ENCODE measurements at places on chromosomes 1 and 21. TPM values are rescaled to one million over a fixed set of nuclear protein-coding genes. Genes with fewer than 3 reads are reported as not detected.

- H3K27ac ChIP-seq = no peak overlapping the region
- no peaks in the 10 kb centered on the region for H3K36me3 ChIP-seq
- H3K27me3 ChIP-seq = no peaks in the 10 kb centered on the region
- no peak overlapping the region for H3K4me3 ChIP-seq
- no peaks in the 10 kb centered on the region for H3K4me1 ChIP-seq
Measured at GRCh38 chr1:116130356-116130755, 19.2 kb downstream of the MAB21L3 start.

- H3K4me3 ChIP-seq = peak overlapping the region; percentile 49
- peak overlapping the region; percentile 87 for H3K27ac ChIP-seq
- peaks cover 5% of the 10 kb centered on the region for H3K4me1 ChIP-seq
- DNase-seq = peak; percentile 65
- no peaks in the 10 kb centered on the region for H3K27me3 ChIP-seq
Measured at GRCh38 chr21:36260030-36260787, 59.8 kb upstream of the MORC3 start.

- no peak for DNase-seq
- peaks cover 9% of the 10 kb centered on the region for H3K4me1 ChIP-seq
- no peak overlapping the region for H3K4me3 ChIP-seq
- no peak overlapping the region for H3K27ac ChIP-seq
- H3K36me3 ChIP-seq = no peaks in the 10 kb centered on the region
Measured at GRCh38 chr1:53583021-53583867, 124.0 kb downstream of the DMRTB1 start.

FTCD gene
- 1.4 TPM for total RNA-seq

DNA sequence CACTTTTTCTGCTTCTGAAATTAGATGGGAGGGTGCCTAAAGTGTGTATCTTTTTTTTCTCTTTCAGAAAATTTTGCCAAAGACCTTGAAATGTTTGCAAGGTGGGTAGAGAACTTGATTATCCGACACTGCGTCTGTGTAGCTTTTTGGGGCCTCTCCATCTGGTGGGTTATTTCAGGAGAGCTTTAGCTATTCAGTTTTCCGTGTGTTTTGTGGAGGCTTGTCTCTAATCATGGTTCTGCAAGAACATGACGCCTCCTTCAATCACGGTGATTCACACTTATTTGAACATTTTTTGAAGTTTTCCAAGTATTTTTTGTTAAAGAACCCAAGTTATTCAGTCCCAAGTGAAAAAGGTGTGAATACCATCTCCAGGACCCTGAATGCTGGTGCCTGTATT lies 4.4 kb downstream of the CENPS start:
- no peak overlapping the region for H3K27ac ChIP-seq
- no peak for DNase-seq
- H3K4me1 ChIP-seq = peaks cover 23% of the 10 kb centered on the region
- H3K36me3 ChIP-seq = no peaks in the 10 kb centered on the region
- no peaks in the 10 kb centered on the region for H3K27me3 ChIP-seq

DNA sequence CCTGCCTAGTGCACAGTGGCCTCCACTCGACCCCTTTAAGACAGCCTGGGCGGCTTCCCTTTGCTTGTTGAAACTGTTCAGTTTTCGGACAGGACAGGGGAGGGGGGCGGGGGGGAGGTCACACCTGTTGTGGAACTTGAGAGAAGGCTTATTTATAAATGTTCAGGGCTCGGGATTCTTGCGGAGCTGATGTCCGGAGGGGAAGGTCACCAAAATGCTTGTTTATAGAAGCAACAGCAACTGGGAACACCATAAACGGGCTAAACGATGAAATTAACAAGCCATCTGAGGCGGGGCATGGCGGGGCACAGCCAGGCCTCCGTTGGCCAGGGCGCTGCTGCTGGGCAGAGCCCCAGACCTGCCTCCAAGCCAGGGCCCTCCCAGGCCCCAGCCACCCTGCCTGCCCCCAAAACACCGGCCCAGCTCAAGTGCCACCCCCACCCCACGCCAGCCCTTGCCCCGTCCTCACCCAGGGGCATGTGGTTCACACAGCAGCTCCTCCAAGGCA lies 59.8 kb upstream of the CASZ1 start:
- no peak overlapping the region for H3K4me3 ChIP-seq
- DNase-seq = no peak
- no peaks in the 10 kb centered on the region for H3K36me3 ChIP-seq
- no peak overlapping the region for H3K27ac ChIP-seq
- H3K27me3 ChIP-seq = peaks cover 11% of the 10 kb centered on the region

DNA sequence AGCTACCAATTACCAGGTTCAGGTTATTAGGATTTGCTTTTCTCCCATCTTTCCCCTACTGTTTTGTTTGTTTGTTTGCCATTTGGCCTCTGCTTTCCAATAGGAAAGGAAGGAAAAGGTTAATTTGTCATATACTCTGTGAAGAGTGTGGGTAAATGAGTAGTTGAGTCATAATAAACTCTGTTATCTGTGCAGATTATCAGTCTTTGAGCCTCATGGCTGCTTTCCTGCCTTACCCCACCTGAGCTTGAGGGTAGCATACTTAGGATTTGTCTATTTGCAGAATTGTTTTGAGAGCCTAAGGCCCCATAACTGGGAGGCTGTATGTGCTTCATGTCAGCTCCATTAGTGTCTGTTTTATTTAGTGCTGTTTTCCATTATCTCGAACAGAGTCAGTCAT lies 32.9 kb upstream of the SNX27 start:
- no peak for DNase-seq
- H3K36me3 ChIP-seq = peaks cover 27% of the 10 kb centered on the region
- H3K4me1 ChIP-seq = peaks cover 2% of the 10 kb centered on the region
- no peak overlapping the region for H3K27ac ChIP-seq

YOD1 gene
- total RNA-seq = 29.0 TPM

BNIPL gene
- total RNA-seq = 0.20 TPM

DNA sequence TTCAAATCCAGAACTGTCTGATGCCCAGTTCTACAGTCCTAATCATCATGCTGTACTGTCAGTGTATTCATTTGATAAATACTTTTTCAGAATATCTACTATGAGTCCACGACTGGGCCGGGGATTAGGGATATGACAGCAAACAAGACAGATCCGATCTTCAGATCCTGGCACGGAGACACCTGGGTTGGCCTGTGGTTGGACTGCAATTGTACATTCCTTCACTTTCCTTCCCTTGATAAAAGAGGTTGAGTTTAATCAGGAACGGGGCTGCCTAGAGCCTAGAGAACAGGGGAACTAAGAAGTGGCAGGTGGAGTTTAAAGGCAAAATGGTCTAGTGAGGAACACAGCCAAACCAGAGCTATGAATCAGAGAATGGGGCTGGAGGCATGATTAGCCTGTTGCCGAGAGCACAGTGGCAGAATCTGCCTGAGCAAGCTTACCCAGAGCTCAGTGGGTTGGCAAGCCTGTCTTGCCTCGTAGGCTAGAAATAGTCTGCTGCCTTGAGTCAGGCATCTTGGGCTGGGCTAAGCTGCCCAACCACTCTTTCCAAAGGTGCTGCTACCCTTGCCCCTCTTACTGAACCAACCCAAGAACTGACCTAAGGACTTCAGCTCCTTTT lies 38.1 kb upstream of the PTCH2 start:
- no peak for DNase-seq
- peaks cover 9% of the 10 kb centered on the region for H3K4me1 ChIP-seq
- peaks cover 17% of the 10 kb centered on the region for H3K36me3 ChIP-seq
- no peak overlapping the region for H3K4me3 ChIP-seq

DNA sequence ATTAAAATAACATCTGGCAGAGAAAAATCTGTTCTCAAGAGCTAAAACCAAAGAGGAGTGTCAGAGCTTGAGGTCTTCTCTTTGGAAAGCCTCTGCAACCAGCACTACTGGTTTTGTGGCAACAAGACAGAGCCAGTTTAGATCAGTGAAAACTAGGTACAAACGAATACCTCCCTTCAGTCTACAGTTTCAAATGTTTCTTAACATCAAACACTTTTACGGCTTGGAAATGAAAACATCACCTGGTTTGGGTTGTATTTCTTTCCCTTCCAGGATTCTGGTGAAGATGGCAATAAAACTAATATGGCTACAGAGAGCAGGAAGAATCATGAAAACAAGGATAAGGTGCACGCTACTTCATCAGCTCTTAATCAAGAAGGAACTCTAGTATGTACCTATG lies 339.4 kb upstream of the ESRRG start:
- H3K27ac ChIP-seq = no peak overlapping the region
- H3K4me3 ChIP-seq = no peak overlapping the region
- no peaks in the 10 kb centered on the region for H3K4me1 ChIP-seq
- DNase-seq = no peak

DNA sequence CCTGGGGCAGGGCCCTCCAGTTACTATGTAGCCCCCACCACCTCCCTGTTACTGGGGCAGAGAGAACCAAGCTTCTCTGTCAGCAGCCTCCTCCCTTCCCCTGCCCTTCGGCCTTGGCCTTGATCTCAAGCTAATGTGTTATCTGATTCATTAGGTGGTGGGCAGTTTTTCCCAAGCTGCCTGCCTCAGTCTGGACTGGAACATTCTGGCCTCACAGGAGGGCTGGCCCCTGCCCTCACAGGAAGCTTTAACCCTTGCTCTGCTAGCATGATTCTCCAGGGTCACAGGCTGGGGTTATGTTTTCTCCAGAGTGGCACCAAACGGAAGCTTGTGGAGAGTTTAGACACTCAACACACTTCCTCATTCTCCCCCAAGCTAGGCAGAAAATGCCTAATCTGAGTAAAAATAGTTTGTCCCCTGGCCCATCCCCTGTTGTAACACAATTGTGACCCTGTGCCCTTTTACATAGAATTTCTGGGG lies 37.2 kb upstream of the SLC6A9 start:
- H3K27ac ChIP-seq = no peak overlapping the region
- no peak for DNase-seq
- H3K27me3 ChIP-seq = no peaks in the 10 kb centered on the region
